Stimulated activated CD4-positive, alpha-beta T cell treated with anti-CD3 and anti-CD28 coated beads, Interleukin-2, amount 100 ng/mL, for 48 hours (primary cell): ENCODE measurements at places on chromosomes 16 and 17.

- DNase-seq = no peak
Observed at GRCh38 chr17:28008513-28008912, 34.0 kb upstream of the NLK start.

DNA sequence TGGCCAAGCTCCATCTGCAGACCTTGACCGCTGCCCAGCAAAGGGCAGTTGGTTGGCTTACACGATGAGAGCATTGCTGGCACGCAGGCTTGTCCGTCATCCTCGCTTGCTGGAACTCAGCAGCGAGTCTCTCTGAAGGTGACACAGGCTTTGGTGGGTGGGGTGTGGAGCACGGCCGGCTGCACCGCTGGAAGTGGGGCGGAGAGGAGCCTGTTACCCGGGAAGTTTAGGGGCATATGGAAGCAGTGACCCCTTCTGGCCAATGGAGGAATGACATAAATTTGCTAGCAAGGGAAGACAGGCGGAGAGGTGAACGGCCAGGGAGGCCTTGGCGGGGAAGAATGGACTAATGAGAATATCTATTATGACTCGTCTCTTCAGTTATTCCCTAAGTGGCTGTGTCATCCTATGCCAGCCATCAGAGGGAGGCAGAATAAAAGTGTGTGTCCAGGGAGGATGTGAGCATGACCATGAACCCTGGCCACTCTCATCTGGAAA is 65.9 kb upstream of the SDK2 start:
- DNase-seq = peak; percentile 70

DNA sequence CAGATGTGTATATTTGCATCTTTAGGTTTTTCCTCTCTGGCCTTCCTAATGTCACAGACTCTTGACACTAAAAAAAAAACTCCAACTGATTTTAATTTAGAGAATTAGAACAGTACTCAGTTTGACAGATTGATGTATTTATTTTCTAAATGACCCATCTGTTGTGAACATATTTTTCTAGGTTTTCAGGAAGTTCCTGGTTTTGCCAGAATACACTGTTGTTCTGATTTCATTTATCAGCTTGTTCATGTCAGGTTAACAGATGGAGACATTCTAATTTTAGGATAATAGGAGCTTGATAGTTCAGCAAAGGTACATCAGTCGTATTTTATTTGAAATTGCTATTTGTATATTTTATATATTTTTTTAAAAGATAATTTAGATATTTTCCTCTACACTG is 133.4 kb downstream of the TANC2 start:
- DNase-seq = no peak

- no peak for DNase-seq
Observed at GRCh38 chr17:44788139-44788538, 29.4 kb downstream of the ADAM11 start.

- DNase-seq = no peak
Observed at GRCh38 chr16:83711069-83711468, 96.7 kb upstream of the HSBP1 start.

- DNase-seq = no peak
Observed at GRCh38 chr17:35414247-35414646, 18.1 kb downstream of the SLFN12 start.

DNA sequence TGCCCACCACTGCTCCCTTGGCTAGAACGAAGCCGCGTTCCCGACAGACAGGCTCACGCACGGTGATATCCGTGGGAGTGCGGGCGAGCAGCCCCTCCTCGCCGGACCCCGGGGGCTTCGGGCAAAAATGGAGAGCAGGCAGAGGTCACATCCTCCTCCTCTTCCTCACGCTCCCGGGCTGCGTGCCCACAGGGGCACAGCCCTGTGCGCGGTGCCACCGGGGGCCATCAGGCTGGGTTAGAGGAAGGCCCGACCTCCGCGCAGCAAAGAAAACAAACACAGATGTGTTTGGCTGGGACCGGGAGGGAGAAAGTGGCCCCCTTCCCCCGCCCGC is 519 bp upstream of the NTN1 start:
- DNase-seq = no peak

GRCh38 chr17:7912927-7913524 is 3.1 kb downstream of the RNF227 start:
- DNase-seq = no peak

DNA sequence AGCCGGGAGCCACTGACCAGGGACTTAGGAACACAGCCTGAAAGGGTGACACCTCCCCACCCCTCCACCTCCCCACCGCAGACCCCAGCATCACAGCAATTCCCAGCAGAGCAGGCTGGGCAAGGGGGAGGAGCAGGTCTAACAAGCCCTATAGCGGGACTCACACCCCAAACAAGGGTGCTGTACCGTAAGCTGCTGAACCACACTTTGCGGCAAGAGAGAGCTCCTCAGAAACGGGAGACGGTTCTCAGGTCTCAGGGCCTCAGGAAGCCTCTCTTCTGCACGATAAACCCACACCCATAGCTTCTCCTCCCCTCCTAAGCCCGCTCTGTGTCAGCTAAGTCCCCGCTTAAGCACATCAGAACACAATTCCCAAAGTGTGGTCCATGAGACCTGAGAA is 11.7 kb upstream of the COTL1 start:
- no peak for DNase-seq

- DNase-seq = no peak
Observed at GRCh38 chr16:65294165-65294564, 172.3 kb upstream of the CDH11 start.

GRCh38 chr16:22848451-22848850 is 34.5 kb downstream of the HS3ST2 start:
- no peak for DNase-seq

DNA sequence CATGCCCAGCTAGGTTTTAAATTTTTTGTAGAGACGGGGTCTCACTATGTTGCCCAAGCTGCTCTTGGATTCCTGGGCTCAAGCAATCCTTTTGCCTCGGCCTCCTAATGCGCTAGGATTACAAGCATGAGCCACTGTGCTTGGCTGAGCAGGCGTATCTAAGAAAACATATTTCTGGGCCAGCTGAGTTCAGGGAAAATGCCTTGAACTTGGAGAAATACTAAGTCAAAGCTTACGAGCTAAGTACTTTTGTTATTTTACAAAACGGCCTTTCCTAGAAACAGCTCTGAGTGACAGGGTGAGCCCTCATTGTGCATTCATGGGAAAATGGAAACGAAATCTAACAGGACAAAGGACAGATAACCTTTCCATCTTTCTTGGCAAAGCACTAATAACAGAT is 24.7 kb downstream of the DNAI2 start:
- no peak for DNase-seq

GRCh38 chr16:1706386-1707192 is 594 bp downstream of the MAPK8IP3 start:
- peak; percentile 29 for DNase-seq

GRCh38 chr17:66351033-66351432 is 48.6 kb downstream of the PRKCA start:
- DNase-seq = no peak

GRCh38 chr17:16259926-16260325 is 42.9 kb downstream of the PIGL start:
- DNase-seq = no peak

DNA sequence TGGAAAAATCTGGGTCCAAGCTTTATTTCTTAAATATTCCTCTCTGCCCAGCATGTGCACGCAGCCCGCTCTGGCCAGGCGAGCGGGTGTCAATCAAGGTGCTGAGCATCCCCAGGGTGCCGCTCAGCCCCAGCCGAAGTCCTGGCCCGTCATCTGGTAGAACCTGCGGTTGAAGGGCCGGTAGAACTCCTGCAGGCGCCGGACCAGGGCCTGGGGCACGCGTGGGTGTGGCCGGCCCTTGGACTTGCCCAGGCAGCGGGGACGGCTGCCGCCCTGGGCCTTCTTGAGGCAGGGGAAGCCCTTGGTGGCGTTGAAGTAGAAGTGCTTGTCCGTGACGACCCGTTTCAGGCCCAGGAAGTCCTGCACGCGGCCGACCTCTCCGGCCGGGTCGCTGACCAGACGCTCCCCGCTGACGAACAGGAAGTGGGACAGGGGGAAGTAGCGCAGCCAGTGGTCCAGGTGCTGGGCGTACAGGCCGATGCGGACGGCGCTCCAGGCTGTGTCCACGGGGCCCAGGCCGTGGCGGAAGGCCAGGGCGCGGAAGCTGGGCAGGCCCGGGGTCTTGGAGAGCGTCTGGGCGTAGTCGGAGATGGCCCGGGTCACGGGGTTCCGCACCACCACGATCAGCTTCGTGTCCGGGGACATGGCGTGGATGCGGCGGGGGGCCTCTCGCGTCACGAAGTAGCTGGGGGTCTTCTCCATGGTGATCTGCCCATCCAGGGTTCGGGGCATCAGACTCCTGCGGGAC is 6.6 kb downstream of the HS3ST6 start:
- DNase-seq = no peak

DNA sequence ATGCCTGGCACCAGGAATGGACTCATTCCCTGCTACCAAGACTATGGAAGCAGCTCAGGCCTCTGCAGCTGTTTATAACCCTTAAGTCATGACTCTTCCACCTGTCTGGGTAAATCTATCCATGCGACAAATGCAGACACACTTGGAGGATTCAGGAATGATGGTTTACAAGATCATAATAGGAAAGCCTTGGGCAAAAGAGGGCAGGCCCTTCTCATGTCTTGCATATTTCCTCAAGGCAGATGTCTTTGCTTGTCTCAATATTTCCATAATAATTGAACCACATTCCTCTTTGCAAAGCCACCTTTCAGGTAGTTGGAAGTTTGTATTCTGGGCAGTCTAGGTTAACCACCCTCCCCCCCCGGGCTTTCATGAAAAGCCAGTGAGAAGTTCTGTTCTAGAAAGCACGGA is 884 bp upstream of the JPT1 start:
- DNase-seq = no peak

DNA sequence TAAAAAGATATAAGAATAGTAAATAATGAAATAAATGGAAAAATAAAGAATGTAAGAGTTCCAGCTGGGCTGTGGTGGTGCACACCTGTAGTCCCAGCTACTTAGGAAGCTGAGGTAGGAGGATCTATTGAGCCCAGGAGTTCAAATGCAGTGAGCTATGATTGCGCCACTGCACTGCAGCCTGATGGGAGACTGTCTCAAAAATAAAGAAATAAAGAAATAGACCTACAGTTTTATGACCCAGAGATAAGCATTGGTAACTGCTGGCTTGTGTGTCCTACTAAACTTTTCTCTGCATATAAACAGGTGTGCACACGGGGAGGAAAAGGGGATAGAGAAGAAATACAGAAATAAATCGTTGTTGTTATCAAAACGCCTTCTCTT is 7.8 kb upstream of the PDP2 start:
- DNase-seq = no peak

DNA sequence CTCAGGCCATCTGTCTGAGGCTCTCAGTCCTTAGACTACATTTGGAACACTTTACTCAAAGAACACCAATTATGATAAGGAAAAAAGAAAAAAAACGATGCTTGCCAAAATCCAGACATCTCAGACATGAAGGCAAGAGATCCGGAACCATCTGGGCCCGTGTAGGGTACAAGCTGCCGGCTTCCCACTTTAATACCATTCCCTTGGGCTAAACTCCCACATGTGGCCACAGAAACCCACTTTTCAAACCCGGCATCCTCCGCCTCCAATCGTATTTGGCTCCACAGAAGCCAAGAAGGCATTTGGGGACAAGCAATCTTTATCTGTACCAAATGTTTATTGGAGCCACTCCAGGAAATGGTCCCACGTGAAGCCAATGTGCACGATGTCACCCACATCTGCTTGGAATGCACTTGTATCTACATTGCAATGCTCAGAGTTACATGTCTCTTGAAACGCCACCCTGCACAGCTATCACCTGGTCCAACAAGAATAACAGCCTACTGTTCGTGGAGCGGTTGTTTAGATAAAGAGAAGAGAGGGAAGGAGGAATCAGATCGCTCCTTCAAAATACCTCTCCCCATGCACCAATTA is 33.5 kb downstream of the XYLT1 start:
- DNase-seq = no peak

DNA sequence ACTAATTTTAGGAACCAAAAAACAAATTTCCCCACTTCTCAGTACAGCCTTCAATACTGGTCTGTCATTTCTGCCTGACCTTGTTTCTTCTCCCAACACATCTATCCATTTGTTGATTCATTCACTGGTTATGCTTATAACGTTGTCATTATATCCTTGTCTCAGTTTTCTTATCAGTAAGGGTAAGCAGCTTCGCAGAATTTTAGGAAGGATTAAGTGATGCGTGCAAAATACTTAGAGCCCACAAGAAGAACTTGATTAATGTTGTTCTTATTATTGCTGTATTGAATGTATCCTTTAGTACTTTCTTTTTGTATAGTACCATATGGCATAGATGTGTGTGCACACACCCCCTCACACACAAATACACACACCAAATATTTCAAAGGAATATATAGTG is 403.5 kb upstream of the HSBP1 start:
- DNase-seq = no peak

DNA sequence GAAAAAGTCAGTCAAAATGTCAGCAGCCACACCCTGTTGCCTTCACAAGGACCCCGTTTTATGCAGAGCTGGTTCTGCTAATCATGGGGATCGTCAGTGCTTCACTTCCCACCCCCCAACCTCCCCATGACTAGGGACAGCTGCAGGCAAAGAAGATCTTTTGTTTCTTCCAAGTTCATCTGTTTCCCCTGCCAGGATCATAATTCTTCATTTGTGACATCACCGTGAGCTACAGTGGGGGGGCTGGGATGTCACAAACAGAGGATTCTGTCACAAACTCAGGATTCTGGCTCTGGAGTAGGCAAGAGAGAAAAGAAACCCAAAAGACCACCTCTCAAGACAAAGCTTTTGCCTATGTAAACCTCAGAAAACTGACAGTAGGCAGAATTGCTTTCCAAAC is 24.7 kb downstream of the DNAJC7 start:
- no peak for DNase-seq

DNA sequence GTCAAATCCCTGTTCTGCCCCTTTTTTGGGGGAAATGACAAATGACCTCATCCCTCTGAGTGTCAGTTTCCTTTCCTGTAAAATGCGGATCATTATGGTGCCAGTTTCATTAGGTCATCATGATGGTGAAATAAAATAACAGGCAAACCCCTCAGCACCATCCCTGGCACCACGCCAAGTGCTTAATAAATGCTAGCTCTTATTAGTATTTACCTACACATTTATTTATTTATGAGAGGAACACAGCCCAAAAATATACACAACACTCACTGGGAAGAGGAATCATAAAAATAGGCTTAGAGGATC is 28.6 kb upstream of the GPRC5B start:
- DNase-seq = no peak

DNA sequence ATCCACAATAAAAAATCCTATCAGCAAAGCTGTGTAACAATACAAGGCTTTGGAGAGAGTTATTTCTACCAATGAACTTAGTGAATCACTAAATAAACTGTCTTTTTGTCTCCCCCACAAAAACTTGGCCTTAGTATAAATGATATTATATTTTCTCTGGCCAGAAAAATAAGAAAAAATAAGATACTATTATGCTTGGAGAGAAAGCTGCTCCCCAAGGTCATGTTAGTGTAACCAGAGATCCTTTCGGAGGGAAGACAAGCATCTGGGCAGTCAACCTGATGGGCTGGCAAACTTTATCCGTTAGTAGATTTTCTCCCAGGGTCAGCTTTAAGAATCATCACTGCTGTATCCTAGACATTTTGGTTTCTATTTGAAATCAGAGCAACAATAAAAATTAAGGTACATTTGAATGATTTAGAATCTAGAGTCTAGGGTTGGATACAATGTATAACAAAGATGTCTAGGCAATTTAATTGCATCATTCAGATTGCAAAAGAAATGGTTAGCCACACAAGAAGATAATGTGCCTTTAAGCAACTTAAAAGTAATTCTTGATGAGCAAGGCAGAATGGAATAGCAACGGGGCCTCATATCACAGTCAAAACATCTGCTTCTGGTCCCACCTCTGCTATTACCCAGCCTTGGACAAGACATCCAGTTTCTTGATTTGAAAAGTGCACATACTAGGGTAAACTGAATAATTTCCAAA is 280.4 kb downstream of the SLC39A11 start:
- DNase-seq = no peak

GRCh38 chr16:82735186-82735585 is 108.4 kb downstream of the CDH13 start:
- DNase-seq = no peak
